ENCODE measurements at places on chromosomes 16 and 17.

DNA sequence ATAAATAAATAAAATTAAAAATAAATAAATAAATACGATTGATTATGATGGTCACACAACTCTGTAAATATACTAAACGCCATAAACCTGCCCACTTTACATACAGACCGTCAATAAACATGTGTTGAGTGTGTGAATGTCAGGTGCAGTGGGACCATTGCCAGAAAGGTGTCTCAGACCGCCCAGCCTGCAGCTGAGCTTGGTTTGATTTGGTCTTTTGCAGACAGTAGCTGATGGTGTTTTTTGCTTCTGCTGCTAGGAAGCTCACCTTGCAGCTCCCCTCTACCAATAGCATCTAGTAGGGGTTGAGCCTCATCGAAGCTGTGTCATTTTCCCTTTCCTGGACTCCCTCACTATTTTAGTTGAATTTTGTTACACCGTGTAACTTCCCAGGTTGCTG, 23.5 kb downstream of the UBALD1 start:
- no peak for DNase-seq

DNA sequence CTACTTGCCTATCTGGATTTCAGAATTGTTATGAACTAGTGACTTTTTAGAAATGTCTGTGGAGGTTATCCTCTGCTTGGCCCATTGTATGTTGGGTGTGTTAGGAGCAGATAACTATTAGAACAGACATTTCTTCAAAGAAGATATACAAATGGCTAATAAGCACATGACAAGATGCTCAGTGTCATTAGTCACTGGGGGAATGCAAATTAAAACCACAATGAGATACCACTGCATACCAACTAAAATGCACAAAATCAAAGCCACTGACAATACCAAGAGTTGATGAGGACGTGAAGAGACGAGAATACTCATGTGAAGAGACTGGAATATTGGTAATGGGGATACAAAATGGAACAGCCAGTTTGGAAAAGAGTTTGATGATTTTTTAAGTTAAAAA, 39.2 kb downstream of the CEP112 start:
- DNase-seq: no peak

DNA sequence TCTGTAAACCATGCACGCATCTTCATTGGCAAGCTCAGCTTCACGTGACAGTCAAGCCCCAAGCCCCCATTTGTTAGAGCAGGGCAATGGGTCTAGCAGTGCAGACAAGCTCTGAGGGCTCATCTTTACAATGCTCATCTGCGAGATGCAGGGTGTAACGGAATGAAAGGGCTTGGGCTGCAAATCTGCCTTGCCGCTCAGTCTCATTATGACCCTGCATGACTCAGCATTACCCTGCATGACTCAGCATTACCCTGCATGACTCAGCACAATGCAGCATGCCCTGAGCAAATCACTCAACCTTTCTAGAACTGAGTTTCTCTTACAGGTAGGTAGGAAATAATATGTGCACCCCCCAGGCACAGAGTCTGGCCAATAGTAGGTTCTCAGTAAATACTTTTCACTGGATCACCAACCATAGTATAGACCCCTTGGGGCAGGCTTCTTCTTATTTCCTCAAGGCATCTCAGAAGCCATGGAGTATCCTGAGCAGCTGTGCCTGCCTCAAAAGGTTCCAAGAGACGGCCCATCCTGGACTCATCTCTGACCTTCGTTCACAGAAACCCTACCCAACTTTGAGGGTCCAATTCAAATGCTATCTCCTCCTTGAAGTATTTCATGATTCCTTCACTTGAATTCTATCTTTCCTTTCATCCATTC, 391.3 kb upstream of the CDH5 start:
- no peak for DNase-seq

DNA sequence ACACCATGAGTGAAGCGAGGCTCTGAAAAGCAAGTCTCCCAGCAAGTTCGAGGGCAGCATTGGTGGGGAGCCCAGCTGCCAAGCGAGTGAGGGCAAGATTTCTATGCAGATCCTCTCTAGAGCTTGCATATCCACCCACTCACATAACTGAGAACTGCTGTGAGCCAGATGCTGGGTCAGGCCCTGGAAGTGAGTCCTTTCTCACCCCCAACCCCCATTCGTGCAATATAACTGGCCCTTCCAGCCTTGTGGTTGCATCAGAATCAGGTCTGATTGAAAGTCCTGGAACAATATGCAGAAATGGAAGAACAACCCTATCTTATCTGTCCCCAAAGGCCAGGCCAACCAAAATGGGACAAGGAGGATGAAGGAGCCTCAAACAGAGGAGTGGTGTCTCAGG, 146.6 kb downstream of the IRX5 start:
- no peak for DNase-seq

DNA sequence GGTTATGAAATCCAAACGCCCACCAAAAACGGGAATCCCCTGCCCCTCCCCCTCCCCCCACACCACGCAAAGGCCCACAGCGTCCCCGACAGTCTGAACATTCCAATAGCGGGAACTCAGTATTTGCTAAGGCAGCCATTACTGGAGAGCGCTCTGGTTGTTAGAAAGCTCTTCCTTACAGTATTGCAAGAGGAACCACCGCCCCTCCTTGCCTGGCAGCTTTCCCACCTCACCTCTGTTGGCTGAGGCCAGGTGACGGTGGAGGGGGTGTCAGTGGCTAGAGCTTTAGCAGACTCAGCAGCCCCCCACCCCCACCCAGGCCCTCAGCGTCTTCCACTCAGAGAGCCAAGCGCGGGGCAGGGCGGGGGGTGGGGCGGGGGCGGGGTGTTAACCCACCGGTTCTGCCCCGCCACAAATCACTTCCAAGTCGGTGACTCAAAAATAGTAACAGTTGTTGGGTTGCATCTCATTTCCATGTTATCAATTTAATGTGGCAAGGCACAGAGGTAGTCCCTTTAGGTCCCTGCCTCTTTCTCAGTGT, 2.2 kb upstream of the PLEKHH3 start:
- peak; percentile 84 for DNase-seq

DNA sequence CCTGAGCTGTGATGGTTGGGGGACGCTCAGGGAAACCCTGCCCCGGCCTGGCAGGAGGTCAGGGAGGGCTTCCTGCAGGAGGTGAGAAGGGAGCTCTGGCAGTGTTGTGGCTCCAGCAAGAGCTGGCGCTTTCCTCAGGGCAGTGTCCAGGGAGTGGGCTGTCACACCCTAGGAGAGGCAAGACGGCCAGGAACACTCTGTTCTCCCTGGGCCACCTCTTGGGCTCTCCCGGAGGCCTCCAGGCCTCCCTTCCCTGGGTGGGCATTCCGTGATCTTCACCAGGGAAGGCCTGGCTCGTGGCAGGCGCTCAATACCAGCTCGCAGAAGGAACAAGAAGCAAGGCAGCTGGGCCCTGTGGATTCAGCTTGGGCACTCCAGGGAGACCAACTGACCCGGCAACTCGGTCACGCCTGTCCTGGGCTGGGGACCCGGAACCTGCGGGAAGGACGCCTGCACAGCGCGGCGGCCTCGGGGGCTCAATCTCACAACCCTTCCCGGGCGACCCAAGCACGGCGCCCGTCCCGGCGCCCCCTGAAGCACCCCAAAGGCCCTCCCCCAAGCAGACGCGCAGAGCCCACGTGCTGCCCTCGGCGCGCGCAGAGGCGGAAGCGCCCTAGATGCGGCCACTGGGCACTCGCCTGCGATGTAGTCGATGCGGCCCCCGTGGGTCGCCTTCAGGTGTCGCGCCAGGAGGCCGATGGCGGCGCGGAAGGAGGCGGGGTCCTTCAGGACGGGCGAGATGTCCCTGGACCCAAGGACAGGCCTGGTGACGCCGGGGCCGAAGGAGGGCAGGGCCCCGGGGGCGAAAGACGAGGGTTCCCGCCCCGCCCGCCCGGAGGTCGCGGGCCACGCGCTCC, 588 bp downstream of the APRT start:
- peak; percentile 52 for DNase-seq

DNA sequence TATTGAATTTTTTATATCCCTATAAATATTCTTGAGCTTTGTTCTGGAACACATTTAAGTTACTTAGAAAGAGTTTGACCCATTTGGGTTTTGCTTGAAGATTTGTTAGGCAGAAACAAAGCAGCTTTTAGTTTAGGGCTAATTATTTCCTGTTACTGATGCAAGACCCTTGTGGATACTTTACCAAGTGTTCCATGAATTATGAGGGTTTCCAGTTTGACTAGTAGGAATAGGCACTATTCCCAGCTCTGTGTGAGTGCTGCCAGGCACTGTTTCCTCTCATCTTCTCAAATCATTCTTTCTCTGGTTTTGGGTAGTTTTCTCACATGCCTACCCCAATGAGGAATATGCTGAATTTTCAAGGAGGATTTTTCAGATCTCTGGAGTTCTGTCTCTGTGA, 80.0 kb downstream of the SPACA3 start:
- no peak for DNase-seq

DNA sequence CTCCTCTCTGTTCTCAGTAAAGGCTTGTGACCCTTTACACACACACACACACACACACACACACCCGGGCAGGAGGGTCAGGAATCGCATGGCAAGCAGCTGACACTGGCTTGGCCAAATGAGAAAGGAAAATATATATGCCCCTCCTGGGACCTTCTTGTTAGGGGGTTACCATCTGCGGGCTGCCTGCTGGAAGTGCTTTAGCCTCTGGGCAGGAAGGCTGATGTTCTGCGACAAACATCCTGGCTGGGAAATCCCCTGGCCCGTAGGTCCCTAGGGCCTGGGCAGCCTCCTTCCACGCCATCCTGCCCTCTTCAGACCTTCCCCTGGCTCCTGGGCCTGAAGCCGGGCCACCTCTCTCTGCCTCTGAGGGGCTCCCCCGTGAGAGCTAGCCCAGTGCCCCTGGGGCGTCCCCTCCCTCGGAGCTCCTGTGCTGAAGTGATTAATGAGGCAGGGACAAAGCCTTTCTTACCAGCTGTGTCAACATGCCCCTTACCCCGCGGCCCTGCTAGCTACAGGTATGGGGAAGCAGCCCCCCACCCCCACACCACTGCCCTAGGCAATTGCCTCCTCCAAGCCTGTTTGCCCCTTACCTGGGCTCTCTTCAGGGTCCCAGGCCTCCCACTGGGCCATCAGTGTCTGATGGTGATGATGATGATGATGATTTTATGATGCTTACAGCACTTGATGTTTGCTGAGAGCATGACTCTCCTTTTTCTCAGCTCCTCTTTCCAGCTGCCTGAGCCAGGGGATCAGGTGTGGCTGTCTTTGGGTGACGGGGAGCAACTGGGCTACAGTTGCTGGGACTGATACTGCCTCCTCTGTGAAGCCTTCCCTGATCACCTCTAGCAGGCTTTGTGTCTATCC, 32.8 kb upstream of the ETV4 start:
- peak; percentile 34 for DNase-seq

- no peak for DNase-seq
Observed at GRCh38 chr17:47106130-47106529, 83.0 kb downstream of the CDC27 start.

GRCh38 chr17:64162554-64162953, 32.6 kb upstream of the ERN1 start:
- DNase-seq: no peak

GRCh38 chr16:50282955-50283631, 16.7 kb downstream of the ADCY7 start:
- no peak for DNase-seq

DNA sequence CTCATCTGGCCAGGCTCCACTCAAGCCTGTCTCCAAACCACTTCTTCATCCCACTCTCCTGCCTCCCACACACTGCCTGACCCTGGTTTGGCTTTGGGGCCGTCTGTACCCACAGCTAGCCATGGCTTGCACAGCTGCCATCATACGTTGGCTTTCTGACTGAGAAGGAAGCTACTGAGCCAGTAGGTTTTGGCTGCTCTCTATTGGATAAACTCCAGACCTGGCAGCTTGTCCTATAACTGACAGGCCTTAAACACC, 3.9 kb downstream of the MIF4GD start:
- no peak for DNase-seq

GRCh38 chr16:72666267-72666666, 381.7 kb downstream of the ZFHX3 start:
- DNase-seq: no peak

DNA sequence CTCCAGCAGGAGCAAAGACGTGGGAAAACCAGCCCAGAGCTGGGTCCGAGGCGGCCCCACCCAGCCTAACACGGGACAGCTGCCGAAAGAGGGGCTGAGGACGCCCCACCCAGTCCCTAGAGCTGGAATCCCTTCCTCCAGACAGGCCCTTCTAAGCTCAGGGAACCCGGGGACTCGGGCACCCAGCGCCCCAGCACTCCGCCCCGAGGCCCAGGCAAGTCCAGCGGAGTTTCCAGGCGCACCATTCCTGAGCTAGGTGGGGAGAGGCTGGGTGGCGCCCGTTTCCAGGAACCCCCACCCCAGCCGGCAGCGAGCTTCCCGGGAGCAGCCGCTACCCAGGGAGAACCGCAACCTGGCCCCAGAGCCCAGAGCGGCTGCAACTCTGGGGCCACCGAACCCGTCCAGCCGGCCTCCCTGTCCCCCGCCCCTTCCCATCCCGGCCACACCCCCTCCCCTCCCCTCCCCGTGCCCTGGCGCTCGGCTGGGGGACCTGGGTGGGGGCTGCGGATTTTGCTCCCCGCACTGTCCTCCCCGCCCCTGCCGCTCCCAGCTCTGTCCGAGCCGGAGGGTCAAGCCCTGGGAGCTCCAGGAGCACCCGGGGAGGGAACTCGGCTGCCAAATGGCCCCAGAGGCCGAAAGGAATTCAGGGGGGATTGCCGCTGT, 536 bp downstream of the TMC6 start:
- DNase-seq: no peak

GRCh38 chr17:15284107-15284506, 19.0 kb upstream of the PMP22 start:
- no peak for DNase-seq

DNA sequence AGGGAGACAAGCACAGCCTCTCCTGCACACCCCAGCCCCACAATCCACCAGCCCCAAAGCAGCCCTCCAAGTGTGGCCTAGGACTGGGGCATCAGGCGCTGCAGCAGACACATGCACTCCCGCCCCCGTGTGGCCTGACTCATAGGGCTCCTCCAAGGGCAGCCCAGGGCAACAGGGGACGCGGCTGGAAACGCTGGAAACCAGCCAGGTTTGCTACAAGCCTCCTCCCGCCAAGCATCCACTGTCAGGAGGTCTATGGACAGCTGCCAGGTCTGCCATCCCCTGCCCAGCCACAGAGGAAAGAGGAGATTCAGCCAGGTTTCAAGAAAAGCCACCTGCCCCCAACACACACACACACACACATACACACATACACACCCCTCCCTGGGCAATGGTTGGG, 25.8 kb downstream of the SRCIN1 start:
- peak; percentile 96 for DNase-seq
